Effector memory CD4-positive, alpha-beta T cell (primary cell): ENCODE measurements at places on chromosomes 13 and 19.

GRCh38 chr13:106349080-106349931 lies 186.2 kb downstream of the EFNB2 start:
- no peak for DNase-seq

DNA sequence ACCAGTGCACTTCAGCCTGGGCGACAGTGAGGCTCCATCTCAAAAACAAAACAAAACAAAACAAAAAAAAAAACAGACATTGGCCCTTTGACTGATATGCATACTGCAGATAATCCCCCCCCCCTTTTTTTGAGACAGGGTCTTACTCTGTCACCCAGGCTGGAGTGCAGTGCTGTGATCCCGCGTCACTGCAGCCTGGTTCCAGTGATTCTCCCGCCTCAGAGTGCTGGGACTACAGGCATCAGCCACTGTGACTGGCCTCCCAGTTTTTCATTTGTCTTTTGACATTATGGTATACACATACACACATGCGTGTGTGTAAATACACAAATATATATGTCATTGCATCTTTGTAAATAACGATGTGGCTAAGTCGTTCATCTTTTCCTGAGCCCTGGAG lies 61.8 kb downstream of the ATP11A start:
- no peak for DNase-seq

GRCh38 chr13:99854366-99854765 lies 117.2 kb downstream of the ZIC5 start:
- no peak for DNase-seq

GRCh38 chr13:65582160-65582559 lies 1648.0 kb downstream of the PCDH9 start:
- no peak for DNase-seq

GRCh38 chr19:19214892-19215291 lies 3.1 kb downstream of the NCAN start:
- DNase-seq, result no peak

DNA sequence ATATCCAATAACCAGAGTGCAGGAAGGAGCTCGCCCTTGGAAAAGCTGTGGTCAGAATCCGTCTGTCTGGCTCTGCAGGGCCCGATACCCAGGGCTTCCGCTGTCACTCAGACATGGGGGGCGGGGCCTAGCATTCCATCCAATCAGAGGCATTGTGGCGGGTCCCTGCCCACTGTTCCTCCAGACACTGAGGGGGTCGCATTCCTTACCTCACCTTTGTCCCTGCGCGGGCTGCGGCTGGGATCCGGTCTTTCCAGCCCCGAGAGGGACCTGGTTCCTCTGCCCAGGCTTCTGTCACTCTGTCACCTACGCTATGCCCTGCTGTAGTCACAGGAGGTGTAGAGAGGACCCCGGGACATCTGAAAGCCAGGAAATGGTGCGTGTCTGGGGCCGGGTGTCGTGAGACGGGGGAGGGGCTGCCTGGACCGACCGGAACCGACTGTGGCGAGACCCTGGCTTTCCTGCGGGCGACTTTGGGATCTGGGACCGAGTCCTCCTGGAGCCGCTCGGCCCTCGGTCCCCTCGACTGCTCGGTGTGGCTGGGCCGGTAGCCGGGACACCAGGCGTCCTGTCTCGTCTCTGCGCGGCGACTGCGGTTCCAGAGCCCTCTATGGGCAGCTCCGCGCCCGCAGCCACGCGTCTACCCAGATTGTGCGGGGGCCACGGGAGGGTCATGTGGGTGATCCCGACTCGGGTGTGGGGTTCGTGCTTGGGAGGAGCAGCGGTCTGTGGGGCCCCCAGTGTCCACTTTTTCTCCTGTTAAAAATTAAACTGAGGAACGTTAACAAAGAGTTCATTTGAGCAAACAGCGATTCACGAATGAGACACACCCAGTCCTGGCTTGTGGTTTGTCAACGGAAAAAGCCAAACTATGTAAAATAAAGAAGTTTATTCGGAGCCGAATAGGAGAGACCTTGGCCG lies at the start of gene ZNF69:
ZNF69 (plus strand) TSS at position 172 of the 921 bp plus-strand sequence; CDS start at position 314, 142 bp downstream.
- peak; percentile 43 for DNase-seq

DNA sequence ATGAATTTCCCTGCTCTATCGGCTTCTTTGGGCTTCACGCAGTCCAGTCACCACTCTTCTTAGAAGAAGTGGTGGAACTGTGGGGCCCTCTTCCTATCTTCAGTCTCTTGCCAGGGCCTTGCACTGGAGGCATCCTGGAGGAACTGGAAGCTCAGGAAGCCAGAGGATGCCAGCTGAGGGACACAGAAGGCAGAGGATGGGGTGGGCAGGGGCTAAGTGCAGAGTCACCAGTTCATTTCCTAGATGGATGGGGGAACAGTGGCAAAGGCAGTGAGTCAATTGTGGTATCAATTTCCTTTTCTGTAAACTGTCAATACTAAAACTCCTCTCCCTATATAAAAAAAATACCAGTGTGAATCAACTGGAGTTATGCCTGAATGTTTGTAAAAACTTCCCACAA lies 419.7 kb downstream of the KLF12 start:
- DNase-seq, result no peak

GRCh38 chr13:68378294-68378693 lies 1148.2 kb upstream of the PCDH9 start:
- no peak for DNase-seq

DNA sequence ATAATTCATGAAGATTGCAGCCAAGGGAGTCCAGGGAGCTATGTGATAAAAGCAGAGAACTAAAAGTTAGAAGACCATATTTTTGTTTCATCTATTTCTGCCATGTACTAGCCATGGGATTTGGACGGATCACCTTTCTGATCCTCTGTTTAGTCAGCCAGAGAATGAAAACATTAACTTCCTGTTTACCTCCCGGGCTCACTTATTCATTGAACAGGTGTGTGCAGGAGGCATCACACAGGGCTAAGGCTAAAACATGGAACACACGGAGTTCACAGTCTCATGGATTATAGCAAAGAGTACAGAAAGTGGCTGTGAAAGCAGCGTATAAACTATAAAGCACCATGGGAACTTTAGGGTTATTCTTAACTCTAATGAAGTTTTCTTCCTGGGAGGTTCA lies 96.8 kb downstream of the GPR12 start:
- no peak for DNase-seq

DNA sequence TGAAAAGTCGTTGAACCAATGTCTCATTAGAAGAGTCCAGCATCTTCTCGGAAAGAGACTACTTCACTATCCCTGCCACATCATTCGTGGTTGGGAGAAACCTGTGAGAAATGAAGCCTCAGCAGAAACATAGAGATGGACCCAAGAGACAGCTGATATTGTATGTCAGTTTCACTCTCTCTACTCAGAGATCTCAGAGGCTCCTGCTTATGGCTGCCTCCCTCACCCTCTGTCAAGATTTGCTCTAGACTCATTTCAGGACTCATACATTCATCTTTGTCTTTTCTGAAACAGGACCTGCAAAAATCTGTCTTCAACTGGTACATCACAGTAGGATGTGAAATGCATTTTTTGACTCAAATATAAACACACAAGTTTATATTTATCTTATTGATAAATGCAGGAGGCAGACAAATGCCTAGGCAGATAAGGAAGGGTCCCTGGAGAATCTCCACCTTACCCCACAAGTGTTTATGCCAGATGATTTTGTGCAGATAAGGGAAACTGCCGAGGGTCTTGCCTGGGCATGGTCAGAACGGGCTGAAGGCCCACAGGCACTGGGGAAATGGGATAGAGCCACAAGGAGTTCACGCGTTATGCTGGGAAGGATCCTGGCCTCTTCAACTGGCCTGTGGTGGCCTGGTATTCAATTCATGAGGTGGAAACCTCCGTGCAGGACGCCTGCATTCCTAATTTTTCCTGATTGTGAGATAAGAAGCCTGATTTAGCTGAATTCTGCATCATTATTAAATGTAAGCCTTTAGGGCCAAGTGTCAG lies 1834.0 kb upstream of the PCDH20 start:
- DNase-seq, result no peak

DNA sequence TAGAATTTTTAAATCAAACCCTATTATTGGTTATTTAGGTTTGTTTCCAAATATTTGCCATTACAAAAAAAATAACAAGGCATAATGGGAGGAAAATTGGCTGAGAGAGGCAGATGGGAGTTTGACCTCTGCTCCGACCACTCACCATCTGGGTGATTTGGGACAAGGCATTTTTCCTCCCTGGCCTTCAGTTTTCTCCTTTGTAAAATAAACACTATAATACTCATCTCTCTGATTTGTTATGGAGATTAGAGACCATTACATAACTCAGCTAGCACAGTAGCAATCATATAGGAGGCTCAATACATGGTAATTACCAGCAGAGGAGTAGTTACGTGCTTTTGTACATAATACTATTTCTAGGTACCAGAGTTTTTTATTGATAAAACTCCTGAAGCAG lies 70.2 kb upstream of the STK24 start:
- no peak for DNase-seq

GRCh38 chr19:48455171-48455907 lies at the start of gene KCNJ14:
KCNJ14 (plus strand) TSS chr19:48455574; CDS start chr19:48461725, 6,151 bp downstream.
- no peak for DNase-seq

- peak; percentile 32 for DNase-seq
These were observed at the start of gene ADAMTSL5 for GRCh38 chr19:1512671-1513498. ADAMTSL5 (minus strand) TSS chr19:1513019; CDS start chr19:1510943, 2,076 bp downstream.

GRCh38 chr13:33057019-33057780 lies 41.0 kb downstream of the KL start:
- no peak for DNase-seq

- DNase-seq, result no peak
These were observed 778 bp downstream of the ZNF230 start for GRCh38 chr19:44003461-44004009.

DNA sequence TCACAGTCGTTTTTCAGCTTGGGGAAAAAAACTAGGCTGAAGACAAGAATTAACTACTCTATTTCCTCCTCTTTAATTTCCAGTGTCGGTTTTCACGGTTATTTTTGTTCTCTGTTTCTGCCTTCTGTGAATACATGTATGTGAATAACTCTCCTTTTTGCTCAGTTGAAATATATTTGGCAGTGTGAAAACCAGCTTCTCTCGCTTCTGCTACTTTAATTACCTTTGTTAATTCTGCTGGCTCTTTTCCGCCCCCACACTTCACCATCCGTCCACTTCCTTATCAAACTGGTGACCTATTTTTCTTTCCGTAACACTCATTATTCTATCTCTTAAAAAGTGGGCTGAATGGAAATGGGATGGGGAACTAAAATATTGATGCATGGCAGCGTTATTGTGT lies 126.4 kb downstream of the POU4F1 start:
- no peak for DNase-seq

- DNase-seq, result no peak
These were observed 374.6 kb upstream of the ARGLU1 start for GRCh38 chr13:106942563-106942962.

DNA sequence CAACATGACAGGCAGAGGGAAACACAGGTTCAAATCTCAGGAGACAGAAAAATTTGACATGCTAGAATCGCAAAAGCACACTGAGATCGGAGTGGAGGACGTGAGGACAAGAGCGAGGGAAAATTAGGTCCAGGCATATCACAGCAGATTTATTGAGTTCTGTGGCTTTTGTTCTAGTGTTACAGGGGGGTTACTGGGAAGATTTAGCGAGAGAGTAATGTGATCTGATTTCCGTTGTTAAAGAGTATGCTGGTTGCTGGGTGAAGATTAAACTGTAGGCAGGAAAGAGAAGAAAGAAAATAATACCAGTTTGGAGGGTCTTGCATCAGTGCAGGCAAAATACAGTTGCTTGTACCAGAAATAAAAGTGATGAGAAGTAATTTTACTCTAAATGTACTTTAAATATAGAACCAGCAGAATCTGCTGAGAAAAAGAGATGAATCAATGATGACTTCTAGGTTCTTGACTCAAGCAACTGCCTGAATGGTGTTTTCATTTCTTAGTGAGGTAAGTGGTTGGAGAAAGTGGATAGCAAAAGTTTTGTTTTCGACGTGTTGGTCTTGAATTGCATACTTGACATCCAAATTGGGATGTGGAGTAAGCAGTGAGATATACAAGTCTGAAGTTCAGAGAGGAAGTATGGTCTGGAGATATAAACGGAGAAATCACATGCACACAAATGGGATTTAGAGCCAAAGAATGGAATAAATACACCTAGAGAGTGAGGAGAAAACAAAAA lies 35.7 kb downstream of the UFM1 start:
- DNase-seq, result no peak

DNA sequence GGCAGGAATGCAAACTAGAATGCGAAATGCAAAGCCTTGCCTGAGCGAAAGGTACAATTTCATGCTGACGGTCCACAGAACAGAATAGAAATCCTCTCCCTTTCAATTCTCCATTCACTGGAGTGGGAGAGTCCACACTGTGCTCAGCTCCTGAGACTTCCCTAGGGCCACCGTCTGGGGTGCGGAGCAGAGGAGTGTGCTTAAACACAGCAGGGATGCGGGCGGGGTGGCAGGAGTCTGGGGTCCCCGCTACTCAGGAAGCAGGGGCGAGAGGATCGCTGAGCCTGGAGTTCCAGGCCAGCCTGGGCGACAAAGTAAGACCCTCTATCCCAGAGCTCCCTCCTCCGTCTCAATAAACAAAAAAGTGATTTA lies 552 bp upstream of the ZNF816 start:
- no peak for DNase-seq

GRCh38 chr13:38382946-38383345 lies 33.3 kb downstream of the UFM1 start:
- no peak for DNase-seq

DNA sequence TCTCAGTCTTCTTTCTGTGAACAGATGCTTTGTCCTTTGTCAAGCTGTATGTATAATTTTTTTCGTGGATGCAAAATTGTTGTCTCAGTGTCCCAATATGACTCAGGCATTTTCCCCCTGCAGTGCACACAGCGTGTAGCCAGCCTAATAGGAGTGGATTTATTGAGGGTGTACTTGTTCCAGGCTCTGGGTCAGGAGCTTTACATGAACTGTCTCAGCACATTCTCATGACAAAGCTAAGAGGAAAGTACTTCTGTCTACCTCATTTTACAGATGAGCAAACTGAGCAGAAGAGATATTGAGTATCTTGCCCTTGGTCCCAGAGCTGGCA lies 50.8 kb downstream of the STK24 start:
- DNase-seq, result no peak

GRCh38 chr13:51502153-51502651 lies 49.4 kb upstream of the INTS6 start:
- no peak for DNase-seq

- DNase-seq, result no peak
These were observed 11.4 kb downstream of the RUVBL2 start for GRCh38 chr19:49004964-49005614.

- DNase-seq, result no peak
These were observed 25.8 kb upstream of the TMEM255B start for GRCh38 chr13:113732961-113733950.

DNA sequence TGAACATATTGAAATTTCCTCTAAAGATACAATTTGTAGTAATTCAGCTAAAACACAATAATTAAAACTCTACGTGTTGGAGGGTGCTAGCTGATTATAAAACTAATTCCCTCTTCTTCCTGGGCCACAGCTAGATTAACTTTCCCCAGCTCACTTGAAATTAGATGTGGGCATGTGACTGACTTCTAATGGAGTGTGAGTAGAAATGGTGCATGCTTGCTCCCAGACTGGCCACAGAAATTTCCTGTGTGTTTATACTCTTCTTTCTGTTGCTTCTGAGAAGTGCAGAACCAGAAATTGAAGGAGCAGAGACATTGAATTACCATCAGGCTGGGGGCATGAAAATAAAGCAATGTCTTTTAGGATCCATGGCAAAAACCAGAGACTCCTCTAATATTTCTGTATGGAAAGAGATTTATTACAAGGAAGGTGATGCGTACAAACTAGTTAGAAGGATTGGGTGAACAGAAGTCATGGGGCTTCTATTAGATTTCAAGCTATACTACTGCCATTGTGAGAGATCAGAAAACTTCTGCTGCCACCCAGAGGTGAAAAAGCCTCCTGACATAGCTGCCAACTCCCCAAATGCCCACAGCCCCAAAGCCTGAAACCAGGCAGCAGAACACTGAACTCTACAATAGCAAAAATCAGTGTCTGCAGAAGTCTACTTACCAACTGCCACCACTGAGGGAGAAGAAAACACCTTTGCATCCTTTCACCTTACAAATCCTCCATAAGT lies 379.2 kb upstream of the MIR17HG start:
- DNase-seq, result no peak
